ENCODE measurements at places on chromosomes 5 and 9.

GRCh38 chr9:98637381-98637780 lies 71.4 kb downstream of the GABBR2 start:
- no peak for DNase-seq

DNA sequence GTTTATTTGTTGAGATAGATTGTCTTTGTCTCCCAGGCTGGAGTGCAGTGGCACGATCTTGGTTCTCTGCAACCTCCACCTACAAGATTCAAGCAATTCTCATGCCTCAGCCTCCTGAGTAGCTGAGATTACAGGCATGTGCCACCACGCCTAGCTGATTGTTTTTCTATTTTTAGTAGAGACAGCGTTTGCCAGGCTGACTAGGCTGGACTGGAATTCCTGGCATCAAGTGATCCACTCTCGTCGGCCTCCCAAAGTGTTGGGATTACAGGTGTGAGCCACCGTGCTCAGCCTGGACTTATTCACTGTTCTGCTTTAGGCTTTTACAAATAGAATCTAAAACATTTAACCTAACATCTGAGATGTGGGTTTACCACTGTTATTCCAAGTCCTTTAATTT lies 91.3 kb downstream of the COMMD10 start:
- DNase-seq, result no peak

GRCh38 chr9:73596321-73596720 lies 444.7 kb downstream of the ANXA1 start:
- no peak for DNase-seq

DNA sequence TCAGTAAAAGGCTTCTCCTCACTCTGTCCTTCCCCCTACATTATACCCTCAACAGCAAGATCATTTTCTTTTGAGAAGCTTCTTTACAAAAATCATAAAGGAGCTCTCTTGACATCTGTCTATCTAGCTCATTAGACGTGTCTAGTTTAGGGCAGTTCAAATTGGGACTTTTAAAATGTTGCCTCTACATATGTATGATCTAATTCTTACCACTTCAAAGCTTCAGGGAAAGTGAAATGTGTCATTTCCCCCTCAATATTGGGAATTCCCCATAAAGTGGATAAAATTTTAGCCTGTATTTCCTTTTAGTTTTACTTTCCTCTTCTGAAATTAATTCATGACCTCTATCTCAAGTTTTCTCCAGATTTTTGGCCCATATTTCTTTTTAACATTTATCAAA lies 323.7 kb downstream of the ARRDC3 start:
- no peak for DNase-seq

DNA sequence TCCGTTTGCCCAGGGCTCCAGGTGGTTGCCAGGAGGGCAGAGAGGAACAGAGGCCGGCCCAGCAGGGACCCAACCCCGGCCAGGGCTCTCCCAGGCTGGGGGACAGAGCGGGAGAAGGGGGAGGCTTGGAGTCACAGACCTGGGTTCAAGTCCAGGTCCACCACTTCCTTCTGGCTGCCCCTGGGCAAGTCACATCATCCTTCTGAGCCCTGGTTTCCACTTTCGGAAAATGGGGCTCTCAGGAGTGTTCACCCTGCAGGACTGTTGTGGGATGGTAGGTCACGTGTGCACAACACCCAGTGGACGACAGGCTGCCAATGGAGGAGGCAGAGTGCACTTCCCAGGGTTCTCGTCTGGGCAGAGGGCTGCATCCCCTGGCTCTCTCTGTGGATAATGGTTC lies 245.4 kb downstream of the PBX3 start:
- no peak for DNase-seq

DNA sequence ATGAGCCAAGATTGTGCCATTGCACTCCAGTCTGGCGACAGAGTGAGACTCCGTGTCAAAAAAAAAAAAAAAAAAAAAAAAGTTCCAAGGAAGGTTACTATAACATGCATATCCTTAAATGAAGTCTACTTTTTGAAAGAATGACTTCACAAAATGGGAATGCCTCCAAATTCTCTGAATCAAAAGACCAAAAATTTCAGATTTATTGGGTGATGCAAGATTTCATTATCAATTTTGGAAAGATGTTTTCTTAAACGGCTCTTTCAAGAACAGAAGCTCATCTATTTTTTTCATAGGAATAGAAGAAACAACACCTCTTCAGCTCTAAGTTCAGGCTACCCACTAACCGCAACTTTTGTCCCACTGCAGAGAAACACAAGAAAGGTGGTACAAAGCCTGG lies 69.9 kb downstream of the AUH start:
- no peak for DNase-seq

DNA sequence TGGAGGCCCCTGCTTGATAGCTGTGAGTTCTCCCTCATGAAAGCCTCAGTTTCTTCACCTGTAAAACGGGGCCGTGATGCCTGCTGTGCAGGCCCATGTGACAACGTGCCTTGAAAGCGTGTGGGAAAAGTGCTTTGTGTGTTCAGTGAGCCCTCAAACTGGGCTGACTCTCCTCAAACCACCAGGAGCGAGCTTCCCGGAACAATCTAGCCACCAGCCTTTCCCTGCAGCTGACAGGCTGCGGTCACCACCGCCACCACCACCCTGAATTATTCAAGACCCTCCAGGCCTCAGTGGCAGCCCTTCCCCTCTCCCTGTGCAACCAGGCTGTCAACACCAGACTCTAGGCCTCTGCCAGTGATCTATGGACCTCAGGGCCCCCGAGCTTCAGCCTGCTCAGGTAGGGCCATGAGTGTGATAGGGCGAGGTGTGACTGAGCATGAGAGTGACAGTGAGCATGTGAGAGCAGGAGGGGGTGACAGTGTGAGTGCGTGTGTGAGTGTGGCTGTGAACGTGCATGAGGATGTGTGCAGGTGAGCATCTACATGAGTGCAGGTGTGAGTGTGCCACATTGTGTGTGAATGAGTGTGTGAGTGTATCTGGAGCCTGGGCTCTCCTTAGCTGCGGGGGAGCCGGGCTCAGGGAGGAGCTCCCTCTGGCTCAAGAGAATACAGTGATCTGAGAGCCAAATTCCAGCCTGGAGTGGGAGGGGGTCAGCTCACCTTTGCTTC lies 53.3 kb upstream of the PSD2 start:
- no peak for DNase-seq

Measured in naive thymus-derived CD4-positive, alpha-beta T cell (primary cell).